ENCODE measurements at places on chromosomes 7 and 10. TPM values are rescaled to one million over a fixed set of nuclear protein-coding genes. Genes with fewer than 3 reads are reported as not detected.

Gene PARD3
- not detected for polyA plus RNA-seq

Gene COL26A1
- polyA plus RNA-seq = not detected

Gene AOC1
- polyA plus RNA-seq = 0.31 TPM

Gene HIF1AN
- polyA plus RNA-seq = 17.2 TPM

Gene TMEM140
- 14.7 TPM for polyA plus RNA-seq

Gene CAV2
- not detected for polyA plus RNA-seq

Gene HTR5A
- not detected for polyA plus RNA-seq

Gene STX1A
- polyA plus RNA-seq = 0.37 TPM

GRCh38 chr7:52285689-52286088, 749.7 kb upstream of the POM121L12 start:
- no peak for DNase-seq

DNA sequence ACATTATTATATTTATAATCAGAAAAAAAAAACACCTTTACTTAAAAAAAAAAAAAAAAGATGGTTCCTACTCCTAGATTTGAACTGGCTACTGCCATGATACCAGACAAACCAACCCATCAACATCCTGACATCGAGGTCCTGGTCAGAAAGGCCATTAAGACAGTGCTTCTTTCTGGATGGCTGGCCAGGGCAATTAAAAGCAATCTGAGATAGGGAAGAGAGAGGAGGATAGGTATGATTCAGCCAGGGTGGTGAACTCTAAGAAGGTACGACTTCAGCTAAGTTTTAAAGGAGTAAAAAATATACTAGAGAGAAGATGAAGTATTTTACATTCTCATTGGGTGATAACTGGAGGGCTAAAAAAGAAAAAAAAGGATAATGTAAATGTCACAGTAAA, 139.0 kb downstream of the DOCK4 start:
- DNase-seq = no peak

- peak; percentile 62 for DNase-seq
These were observed 918 bp downstream of the PWWP2B start for GRCh38 chr10:132397671-132398565.

DNA sequence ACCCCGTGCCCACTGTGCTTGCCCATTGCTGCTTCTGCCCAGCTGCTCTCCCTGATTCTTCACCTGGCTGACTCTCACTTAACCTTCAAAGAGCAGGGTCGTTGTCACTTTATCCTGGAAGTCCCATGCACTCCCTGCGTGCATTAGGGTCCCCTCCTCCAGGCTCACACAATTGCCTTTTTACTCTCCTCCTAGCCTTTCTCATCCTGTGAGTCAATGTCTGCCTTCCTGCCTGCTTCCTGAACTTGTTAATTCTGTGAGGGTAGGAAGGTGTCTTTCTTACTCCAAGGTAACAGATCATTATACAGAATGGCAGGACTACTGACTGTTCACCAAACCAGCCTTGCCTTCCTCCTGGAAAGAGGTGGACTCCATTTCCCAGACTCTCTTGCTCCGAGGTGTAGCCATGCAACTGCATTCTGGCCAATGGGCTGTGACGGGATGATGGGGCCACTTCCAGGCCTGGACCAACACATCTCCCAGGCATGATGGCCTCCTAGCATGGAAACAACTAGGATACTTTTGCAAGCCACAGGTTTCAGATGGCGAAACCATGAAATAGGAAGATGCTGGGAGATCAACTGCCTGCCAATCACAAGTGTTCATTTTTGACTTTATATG, 54.7 kb downstream of the ARHGAP22 start:
- DNase-seq = no peak

GRCh38 chr10:111015181-111015580, 61.6 kb upstream of the ADRA2A start:
- DNase-seq = peak; percentile 40

- peak; percentile 95 for DNase-seq
These were observed 25.0 kb downstream of the CACUL1 start for GRCh38 chr10:118729641-118730258.

DNA sequence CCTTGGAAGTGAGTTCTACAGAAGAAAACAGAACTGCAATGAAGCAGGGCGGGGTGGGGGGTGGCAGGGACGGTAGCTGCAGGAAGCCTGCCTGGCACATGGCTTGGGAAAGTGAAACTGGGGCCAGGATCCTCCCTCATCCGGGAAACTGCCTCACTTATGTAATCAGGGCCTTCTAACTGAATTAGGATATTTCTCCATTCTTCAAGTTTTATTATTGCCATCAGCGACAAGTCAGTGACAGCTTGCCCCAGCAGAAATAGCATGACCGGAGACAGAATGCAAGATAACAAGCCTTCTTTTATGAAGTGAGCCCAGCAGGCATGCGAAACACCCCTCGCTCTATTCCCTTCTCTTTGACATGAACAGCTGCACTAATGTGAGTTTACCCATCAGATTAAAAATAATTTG, 77.5 kb upstream of the CACUL1 start:
- DNase-seq = peak; percentile 59

DNA sequence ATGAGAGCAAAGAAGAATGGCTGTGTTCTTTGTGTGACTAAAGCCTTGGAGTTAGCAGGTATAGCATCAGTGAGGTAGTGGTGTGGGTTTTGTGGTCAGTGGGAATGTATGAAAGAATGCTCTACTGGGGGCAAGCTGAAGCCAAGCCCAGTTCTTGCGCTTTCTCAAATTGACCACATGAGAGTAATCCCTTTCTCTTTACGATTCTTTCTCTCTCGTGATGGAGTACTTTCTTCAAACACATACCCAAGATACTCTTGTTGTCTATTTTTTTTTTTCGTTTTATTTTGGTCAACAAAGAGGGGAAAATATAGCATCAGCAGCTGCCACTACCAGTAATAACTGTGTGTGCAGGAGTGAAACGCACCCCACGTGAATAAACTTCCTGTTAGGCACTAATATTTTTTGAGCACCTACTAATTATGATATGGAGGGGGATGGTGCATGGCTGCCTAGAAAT, 8.4 kb upstream of the PANK1 start:
- DNase-seq = no peak

- no peak for DNase-seq
These were observed 84.3 kb downstream of the GLRX3 start for GRCh38 chr10:130220251-130221185.

- no peak for DNase-seq
These were observed 54.4 kb downstream of the TFPI2 start for GRCh38 chr7:93836116-93836515.

DNA sequence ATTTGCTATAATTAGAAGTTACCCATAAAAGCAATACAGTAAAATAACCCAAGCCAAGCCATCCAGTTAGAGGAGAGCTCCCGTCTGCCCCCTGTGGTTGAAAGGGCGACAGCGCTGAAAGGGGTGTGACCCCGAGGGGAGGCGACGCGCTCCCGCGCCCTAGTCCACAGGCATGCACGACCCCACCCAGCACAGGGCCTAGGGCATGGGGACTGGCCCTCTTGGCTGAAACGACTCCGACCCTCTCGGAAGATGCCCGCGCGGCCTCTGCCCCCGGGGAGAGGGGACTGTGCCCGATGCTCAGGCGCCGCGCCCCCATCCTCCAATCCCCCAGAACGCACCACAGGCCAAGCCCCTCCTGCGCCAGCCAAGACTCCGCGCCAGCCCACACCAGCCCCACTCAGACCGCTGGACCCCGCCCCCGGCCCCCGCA, 64.0 kb downstream of the CSGALNACT2 start:
- peak; percentile 40 for DNase-seq

DNA sequence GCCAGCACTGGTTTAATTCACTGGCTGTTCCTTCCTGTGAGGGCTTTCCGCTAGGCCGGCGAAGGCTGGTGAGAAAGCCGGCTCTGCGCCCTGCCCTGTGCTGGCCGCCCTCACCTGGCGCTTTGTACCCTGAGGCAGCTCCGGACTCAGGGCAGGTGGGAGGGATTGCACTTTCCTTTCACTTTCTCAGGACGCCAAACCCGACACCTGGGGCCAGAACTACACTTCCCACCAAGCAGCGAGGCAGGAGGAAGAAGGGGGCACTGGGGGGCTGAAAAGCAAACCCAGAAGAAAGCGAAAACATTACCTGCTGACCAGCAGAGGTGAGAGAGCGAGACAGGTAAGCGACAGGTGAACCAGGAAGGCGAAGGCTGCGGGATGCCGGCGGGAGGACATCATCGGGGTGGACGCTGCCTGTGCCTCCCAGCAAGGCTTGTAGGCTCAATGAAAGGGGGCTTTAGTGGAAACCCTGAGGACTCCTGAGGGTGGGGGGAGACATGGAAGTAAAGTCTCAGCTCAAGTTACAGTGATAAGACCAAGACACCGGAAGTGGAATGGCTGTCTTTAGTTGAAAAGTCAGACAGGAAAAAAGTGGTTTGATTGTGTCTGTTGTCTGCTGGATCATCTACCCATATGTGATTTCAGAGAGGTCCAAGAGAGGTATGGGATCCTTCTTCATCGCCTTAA, at the start of gene RAB19:
Gene RAB19, plus strand, starts transcription at position 181 of the 687 bp plus-strand sequence. CDS start 3,589 bp downstream, outside the sequence.
- DNase-seq = peak; percentile 6

DNA sequence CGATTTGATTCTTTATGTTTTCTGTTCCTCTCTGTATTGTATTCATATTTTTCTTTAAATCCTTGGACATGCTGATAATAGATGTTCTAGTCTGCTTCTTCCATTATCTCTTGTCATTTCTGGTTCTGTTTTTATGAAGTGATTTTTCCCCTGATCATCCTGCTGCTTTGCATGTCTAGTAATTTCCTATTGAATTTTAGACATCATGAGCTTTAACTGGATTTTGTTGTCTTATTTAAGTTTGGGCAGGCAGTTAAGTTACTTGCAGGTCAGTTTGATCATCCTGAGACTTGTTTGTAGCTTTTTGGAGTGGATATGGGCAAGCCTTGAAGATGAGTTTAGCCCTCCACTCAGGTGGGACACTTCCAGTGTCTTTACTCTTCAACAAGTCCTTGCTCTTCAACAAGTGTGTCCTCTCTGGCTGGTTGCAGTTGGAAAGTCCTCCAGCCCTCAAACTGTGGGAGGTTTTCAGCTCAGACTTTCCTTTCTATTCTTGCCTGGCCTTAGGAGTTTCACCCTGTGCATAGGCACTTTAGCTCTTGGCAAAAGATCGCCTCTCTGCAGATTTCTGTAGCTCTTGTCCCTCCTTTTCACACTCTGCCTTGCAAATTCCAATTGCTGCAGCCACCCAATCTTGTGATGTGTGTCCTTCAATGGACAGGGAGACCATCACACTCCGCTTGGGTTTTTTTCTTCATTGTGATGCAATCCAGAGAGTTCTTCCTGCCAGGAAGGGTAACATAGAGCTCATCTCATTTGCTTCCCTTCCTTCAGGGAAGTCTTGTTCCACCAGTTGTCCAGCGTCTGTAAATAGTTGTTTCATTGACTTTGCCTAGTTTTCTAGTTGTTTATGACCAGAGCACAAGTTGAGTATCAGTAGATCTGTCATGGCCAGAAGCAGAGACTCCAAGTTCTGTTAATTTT, 197.2 kb upstream of the SH2B2 start:
- DNase-seq = peak; percentile 7

DNA sequence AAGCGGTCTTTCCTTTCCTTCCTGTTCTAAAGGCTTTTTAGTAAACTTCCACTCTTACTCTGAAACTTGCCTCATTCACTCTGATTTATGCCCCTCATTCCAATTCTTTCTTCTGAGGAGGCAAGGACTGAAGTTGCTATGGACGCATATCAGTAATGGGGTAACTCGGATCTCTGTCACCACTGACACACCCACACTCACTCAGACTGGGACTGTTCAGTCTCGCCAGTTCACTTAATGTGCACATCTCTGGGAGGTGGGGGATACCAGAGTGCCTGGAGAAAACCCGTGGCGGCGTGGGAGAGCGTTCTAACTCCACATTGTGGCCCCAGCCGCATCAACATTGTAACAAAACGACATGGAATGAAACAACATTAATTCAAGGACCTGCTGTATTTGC, 1139.3 kb upstream of the CELF2 start:
- DNase-seq = no peak

- DNase-seq = no peak
These were observed 52.6 kb downstream of the RASGEF1A start for GRCh38 chr10:43214071-43214955.

All from CD14-positive monocyte (primary cell).